ENCODE measurements at places on chromosomes 3 and 15. TPM values are rescaled to one million over a fixed set of nuclear protein-coding genes. Genes with fewer than 3 reads are reported as not detected.

DNA sequence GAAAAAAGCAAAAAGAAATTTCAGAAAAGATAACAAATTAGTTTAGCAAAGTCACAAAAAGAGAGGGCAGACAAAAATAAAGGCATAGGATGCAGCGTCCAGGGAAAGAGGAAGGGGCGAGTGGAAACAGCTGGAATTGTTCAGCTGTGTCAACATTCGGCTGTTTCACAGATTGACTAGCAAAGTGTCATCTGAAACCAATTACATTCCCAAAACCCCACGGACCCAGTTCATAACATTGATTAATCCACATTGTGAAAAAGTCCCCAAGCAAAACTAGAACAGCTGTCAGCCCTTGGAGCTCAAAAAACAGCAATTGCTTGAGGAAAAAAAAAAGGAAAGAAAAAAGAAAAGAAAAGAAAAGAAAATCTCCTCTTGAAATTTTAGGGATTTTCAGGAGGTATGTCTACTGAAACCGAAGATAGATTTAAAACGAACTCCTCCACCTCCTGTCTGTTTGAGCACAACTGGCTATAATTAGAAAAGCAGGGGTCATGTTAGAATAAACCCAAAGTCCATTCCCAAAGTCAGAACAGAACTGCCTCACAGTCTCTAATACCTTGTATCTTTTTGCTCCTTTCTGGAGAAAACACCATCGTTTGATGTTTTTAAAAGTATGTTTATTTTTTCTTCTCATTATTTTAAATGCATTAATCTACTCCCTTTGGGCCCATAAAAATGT, 159.6 kb downstream of the RORA start:
- H3K27ac ChIP-seq: no peak overlapping the region
- no peaks in the 10 kb centered on the region for H3K27me3 ChIP-seq
- H3K36me3 ChIP-seq: no peaks in the 10 kb centered on the region
- H3K4me3 ChIP-seq: no peak overlapping the region
- peaks cover 15% of the 10 kb centered on the region for H3K4me1 ChIP-seq

- H3K27me3 ChIP-seq: no peaks in the 10 kb centered on the region
- H3K4me3 ChIP-seq: peak overlapping the region; percentile 49
- no peak overlapping the region for H3K27ac ChIP-seq
- peaks cover 14% of the 10 kb centered on the region for H3K36me3 ChIP-seq
- DNase-seq: no peak
- peaks cover 7% of the 10 kb centered on the region for H3K4me1 ChIP-seq
Observed at GRCh38 chr3:49787182-49787464, 781 bp upstream of the IP6K1 start.

SLC6A1 gene
- total RNA-seq: 0.28 TPM

CCR8 gene
- total RNA-seq: not detected

GHSR gene
- not detected for total RNA-seq
